ENCODE measurements at places on chromosomes 1 and 21.

- no peak for DNase-seq
Observed at GRCh38 chr1:206457408-206458120, 12.7 kb upstream of the IKBKE start.

DNA sequence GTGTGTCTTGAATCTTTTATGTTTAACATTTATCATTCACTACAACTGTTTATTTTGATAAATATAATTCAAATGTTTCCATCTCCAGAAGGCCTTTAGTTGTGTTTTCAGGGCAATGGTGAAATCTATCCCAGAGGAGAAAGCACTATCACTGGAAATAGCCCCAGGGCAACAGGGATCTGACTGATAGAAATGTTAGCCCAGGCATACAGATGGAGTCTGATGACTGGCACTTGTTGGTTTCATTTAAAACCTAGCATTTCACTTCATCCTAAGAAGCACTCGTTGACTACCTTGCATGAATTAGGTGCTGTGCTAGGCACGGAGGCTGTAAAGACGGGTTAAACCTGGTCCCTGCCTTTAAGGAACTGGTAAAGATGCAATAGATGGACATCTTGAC is 103.1 kb downstream of the C1orf21 start:
- no peak for DNase-seq

GRCh38 chr1:26692211-26692792 is 3.5 kb upstream of the ARID1A start:
- peak; percentile 89 for DNase-seq

DNA sequence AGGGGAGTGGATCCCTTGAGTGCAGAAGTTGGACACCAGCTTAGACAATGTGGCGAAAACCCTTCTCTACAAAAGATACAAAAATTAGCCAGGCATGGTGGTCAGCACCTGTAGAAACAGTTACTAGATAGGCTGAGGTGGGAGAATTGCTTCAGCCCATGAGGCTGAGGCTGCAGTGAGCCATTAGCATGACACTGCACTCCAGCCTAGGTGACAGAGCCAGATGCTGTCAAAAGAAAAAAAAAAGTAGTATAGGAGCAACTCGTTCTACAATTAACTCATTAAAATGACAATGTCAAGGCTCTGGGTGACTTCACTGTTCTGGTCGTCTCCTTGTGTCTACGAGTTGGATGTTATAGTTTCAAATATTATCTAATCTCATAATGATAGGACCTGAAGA is 370.6 kb upstream of the NCAM2 start:
- DNase-seq, result no peak

DNA sequence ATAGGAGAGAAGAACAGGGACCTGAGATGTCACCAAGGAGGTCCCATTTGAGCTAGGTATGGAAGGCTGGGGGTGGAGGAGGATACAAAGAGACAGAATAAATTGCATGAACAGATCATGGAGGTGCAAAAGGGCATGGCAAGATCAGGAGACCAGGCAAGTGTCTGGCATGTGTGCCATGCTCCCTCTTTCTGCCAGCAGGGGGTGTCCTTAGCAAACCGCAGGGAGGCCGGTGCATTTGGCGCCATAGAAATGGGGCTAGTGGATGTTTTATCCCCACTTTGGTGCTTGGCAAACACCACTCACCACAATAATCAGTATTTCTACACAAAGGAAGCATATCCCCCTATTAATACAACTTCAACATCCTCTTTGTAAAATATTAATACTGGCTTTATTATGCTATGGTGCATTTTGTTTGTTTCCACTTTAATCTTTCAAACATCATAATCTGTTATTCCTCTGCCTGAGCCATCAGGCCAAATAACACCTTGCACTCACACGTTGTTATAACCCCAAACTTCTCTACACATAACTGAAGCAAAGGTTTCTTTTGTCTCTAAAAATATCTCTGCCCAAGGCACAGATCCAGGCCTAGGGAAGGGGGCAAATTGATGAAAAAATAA is 25.9 kb downstream of the S100A6 start:
- no peak for DNase-seq
